ENCODE measurements at places on chromosomes 5 and 9.

GRCh38 chr5:62093976-62094375 is 212.0 kb upstream of the KIF2A start:
- DNase-seq, result peak; percentile 86

DNA sequence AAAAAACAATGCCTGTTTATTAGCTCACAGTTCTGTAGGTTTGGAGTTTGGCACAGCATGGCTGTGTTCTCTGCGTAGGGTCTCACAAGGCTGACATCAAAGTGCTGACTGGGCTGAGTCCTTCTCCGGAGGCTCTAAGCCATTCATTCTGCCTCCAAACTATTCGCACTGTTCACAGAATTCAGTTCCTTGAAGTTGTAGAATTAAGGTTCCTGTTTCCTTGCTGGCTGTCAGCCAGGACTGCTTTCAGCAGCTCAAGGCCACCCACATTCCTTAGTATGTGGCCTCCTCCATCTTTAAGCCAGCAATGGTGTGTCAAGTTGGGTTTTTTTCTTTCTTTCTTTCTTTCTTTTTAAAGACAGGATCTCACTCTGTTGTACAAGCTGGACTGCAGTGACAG is 161.9 kb downstream of the CDH6 start:
- no peak for DNase-seq

GRCh38 chr5:42854795-42855194 is 43.1 kb upstream of the SELENOP start:
- no peak for DNase-seq

DNA sequence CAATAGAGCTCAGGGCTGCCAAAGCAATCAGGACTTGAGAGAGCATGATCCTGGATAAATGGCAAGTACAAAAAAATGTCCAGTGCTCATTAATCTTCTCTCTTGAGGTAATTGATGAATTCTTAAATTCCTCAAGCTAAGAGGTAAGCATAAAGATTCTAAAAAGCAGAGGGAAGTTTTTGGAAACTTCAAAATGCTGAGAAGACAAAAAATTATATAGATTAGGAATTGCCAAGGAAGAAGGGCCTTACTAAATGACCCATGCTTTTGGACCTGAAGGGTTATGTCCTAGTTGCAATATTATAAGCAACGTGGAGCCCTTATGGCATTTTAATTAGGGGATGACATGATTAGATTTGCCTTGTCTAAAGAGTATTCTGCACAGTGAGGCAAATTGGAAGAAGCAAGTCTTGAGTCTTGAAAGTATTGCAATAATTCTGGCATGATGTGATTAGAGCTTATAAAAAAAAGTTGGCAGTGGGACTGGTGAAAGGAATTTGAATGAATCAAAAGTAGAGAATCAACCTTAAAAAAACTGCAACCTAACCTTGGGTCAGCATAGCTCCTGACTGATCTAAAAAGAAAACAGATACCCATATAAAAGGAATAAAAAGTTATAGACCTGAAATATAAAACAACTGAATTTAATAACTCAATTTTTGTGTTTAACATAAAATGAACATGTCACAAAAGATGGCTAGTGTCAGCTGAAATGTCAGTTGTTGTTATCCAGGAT is 323.8 kb upstream of the ARRDC3 start:
- DNase-seq, result no peak

DNA sequence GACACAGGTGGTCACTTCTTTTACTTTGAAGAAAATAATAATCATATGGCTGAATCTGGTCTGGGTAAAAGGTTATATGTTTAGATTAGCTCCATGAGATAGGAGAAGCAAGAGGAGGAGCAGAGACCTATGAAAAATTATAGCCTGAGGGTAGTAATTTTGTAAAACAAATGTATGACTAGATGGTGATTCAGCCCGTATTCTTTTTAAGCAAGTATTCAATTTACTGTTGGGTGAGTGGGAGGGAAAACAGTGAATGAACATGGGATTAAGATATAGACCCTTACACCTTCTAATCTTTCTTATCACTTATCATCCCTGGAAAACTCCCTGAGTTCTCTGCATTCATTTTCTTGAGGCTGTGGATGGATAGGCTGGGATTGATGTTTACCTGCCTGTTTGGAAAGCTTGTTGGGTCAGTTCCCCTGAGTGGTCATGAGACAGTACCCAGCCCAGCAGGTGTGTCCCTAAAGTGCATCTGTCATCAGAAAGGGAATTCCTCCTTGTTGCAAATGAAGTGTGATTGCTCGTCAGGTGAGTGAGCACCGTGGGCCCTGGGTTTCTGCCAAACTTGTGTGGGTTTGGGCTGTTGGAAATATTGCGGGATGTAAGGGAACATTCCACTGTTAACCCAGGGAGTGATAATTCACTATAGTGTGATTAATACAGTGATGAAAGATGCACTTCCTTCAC is 101.2 kb upstream of the GDNF start:
- DNase-seq, result no peak

DNA sequence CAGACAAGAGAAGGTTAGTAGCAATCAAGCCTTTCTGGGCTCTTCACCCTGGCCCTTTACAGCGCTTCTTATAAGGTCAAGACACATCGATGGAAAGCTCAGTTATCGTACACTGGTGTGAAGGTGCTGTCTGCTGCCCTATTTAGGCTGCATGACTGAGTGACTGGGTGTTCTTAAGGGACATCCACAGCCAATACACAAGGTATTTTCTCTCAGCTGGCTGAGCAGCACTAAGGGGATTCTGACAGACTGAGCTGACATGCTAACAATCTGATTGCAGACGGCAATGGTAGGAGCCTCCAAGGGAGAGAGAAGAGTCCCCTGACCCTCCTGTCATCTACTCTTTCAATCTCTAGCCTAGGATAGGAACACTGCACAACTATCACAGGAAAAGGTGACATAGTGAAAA is 577.9 kb downstream of the ISL1 start:
- peak; percentile 32 for DNase-seq

GRCh38 chr9:73167614-73168013 is 15.9 kb downstream of the ANXA1 start:
- no peak for DNase-seq

- no peak for DNase-seq
These were observed 306.6 kb downstream of the PLK2 start for GRCh38 chr5:58153255-58153654.

- no peak for DNase-seq
These were observed 2.9 kb downstream of the TTC23L start for GRCh38 chr5:34841816-34842215.

GRCh38 chr5:140221697-140222223 is 46.8 kb downstream of the CYSTM1 start:
- no peak for DNase-seq

- DNase-seq, result no peak
These were observed 412.6 kb downstream of the MLLT3 start for GRCh38 chr9:20209391-20210340.

DNA sequence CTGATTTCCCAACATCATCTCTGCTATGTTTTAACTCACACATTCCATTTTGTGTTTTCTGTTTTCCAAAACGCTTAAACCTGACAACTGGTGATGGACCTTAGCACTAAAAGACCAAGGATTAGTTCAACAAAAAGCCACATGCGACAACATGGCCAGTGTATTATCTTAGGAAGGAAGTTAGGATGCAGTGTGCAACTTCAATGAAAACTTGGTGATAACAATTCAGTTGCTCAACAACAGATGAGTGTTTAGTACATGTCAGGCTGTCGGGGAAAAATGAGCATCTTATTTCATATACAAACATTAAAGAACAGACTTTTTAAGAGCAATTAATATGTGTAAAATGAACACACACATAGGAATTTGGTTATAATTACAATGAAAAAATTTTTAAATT is 780.0 kb downstream of the SEMA5A start:
- DNase-seq, result no peak

GRCh38 chr5:96789794-96790330 is 17.9 kb downstream of the ERAP1 start:
- DNase-seq, result no peak

- DNase-seq, result no peak
These were observed 12.2 kb downstream of the TRAF1 start for GRCh38 chr9:120914396-120914795.

DNA sequence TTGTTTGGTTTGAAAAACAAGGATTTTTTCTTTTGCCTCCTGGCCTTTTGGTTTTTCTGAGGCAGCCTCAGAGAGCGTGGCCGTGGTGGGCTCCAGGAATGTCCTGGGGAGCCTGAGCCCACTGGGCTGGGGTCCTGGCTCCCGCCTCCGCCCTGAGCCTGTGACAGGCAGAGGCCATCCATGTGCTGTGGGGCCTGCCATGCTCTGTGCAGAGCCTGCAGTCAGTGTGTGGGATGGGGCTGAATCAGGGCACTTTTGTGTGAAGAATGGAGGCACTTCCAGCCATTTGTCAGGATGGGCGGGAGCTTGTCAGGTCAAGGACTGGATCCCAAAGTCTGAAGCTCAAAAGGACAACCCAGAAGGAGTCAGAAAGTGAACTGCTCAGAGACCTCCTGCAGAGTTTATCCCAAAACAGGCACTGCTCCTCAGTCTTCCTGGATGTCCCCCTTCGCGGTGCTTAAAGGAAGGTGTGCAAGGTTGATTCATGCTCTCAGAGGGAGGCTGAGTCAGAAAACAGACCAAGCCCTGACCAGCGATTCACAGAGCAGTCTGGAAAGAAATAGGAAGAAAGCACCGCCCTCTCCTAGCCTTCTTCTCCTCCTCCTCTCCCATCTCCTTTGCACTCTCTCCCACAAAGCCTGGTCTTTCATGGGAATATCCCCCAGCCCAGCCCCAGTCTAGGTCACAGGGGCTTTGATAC is 53.2 kb downstream of the MVB12B start:
- no peak for DNase-seq

GRCh38 chr5:132999246-132999645 is 27.1 kb downstream of the ZCCHC10 start:
- no peak for DNase-seq

GRCh38 chr9:76704593-76705204 is 59.5 kb upstream of the PCA3 start:
- DNase-seq, result peak; percentile 78
